Left colon (tissue), 2 donors: ENCODE measurements at places on chromosomes 6 and 20. TPM values are rescaled to one million over a fixed set of nuclear protein-coding genes. Genes with fewer than 3 reads are reported as not detected.

WFDC10B gene
- total RNA-seq = not detected

SYTL3 gene
- 2.6 TPM for total RNA-seq

NANP gene
- 2.7 TPM for total RNA-seq

TRIM40 gene
- total RNA-seq = 30.7 TPM

CCN6 gene
- not detected for total RNA-seq

SLC29A1 gene
- total RNA-seq = 22.8 TPM

KCNK16 gene
- total RNA-seq = not detected

FOXA2 gene
- 15.4 TPM for total RNA-seq

LGSN gene
- 0.08 TPM for total RNA-seq

PRRT1 gene
- total RNA-seq = 2.0 TPM

OVOL2 gene
- total RNA-seq = 21.7 TPM

TOX2 gene
- 3.0 TPM for total RNA-seq

TRAPPC3L gene
- total RNA-seq = not detected

AHI1 gene
- 21.4 TPM for total RNA-seq

MOCS1 gene
- 18.8 TPM for total RNA-seq

RBBP8NL gene
- total RNA-seq = 4.8 TPM

- DNase-seq = no peak
Observed at GRCh38 chr6:96783307-96783706, 54.0 kb downstream of the GPR63 start.

DNA sequence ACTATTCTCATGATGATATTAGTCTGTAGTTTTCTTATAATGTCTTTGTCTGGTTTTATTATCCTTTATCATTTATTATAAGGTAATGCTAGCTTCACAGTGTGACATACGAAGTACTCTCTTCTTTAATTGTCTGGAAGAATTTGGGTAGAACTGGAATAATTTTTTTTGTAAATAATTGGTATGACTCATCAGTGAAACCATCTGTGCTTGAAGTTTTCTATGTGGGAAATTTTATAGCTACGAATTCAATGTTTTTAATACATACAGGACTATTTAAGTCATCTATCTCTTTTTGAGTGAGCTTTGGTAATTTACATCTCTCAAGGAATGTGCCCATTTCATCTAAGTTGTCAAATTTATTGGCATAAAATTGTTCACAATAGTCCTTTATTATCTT, 86.3 kb downstream of the SOD2 start:
- no peak for DNase-seq

DNA sequence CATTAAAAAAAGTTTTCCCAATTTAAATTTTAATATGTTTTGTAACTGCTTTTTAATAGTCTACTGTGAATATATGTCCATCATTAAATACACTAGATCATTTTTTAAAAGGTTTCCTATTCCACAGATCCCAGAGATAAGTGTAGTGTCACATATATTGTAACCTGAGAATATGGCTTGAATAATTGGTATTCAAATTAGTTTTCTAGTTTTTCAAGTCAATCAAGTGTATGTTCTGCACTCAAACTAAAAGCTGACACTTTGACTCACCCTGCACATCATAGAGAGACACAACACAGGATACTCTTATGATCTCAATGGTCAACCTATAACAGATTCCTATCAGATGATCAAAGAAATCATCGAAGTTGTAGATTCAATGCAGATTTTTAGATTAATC, 49.1 kb downstream of the ZHX3 start:
- no peak for DNase-seq

DNA sequence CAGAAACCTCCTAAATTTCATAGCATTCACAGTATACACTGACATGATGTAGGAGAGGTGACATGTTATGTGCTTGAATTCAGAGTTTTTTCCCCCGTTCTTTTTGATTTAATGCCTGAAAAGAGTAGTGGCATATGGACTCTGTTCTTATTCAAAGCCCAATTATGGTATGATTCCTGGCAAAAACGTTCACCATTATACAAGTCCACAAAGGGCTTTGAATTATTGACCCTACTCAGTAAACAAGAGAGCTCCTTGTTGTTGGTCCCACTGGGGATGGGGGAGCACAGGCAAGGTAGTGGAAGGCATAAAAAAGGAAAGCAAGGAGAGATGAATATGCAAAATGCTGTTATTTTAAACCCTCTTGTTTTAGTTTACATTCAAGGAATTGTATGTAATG, 136.0 kb upstream of the AHI1 start:
- DNase-seq = no peak

- no peak for DNase-seq
Observed at GRCh38 chr6:18261877-18262276, 2.5 kb downstream of the DEK start.

DNA sequence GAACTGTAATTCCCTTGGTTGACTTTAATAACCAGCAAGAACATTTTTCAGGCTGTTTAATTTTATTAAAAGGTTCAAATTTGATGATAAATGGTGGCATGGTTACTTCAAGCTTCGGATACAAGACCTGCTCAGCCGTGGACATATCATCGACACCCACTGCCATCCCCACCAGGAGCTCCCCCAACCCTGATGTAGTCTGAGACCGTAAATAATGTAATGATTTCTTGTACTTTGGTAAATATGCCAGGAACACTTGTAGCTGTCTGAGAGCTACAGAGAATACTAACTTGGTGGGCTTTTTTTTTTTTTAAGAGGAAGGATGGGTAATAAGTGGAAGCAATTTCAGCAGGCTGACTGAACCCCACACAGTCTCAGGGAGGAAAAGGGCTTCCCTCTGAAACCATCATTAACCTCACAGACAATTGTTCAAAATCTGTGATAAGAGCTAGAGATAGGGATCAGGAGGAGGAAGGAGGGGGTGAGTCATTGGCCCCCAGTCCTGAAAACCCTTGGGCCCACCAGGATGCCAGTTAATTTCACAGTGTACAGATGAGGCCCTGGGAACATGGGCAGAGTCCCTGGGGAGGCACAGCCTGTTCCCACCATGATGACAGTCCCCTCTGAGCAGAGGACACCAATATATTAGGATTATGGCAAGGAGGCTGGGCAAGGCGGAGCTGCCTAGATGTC, 56.0 kb downstream of the APCDD1L start:
- DNase-seq = no peak

DNA sequence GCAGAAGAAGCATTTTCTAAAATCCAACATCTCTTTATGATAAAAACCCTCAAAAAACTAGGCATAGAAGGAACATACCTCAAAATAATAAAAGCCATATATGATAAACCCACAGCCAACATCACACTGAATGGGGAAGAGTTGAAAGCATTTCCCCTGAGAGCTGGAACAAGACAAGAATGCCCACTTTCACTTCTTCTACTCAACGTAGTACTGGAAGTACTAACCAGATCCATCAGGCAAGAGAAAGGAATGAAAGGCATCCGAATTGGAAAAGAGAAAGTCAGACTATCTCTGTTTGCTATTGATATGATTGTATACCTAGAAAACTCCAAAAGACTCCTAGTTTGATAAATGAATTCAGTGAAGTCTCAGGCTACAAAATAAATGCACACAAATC, 7.9 kb upstream of the CDK19 start:
- no peak for DNase-seq

- DNase-seq = no peak
Observed at GRCh38 chr6:81553216-81553615, 199.3 kb downstream of the TENT5A start.

DNA sequence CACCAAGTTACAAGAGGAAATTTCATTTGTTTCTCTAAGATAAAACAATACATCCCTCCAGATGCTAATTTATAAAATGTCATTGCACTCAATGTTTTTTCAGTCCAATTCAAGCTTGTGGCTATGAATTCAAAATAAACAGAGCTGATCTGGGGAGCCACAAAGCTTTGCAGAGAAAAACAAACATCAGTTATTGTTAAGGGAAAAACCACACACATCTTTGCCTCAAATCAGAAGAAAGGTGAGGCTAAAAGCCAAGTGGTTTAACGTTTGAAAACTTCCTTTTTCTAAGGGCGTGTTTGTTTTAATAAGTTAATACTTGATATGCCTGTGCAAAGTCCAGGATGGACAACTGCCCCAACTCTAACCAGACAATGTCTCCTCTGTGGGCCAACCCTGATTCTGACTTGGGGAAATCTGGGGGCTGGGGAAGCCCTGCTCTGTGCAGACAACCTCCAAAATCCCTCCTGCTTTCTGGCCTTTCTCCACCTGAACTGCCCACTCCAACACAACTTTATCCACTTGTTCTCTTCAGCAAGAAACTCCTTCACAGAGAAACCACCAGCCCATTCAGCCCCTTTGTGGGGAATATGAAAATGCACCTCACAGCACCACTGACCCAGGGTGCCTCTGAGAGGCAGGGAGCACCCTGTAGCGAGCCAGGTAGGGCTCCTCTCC, 44.6 kb upstream of the NT5E start:
- DNase-seq = peak; percentile 42

DNA sequence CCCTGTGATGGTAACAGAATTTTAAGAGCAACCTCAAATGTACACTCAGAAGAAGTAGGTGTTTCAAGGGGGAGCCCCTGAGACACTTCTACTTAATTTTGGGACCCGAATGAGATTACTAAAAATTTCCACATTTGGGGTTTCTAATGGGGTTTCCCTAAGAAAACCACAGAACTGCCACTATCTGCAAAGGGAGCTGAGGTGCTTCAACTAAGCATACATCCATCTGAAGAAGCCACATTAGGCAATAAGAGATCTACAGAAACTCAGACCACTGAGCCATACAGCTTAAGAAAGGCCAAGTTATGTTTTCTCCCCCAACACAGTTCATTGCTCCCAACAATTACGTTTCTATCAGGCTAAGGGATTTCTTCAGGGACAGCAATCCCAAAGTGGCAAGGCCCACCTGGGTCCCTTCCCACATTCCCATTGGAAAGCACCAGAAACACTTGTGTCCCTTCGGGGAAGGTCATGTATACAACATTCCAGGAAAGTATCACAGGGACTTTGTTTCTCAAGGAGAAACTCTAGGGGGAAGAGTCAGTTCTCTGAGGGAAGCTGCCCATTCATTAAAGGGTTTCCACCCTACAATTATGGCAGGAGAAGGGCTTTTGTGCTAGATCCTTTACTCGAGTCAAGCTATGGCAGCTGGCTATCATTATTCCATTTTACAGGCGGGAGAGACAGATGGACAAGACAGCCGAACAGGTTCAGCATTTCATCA, 5.0 kb downstream of the BCL2L1 start:
- DNase-seq = no peak

GRCh38 chr20:16417001-16417400, 156.2 kb downstream of the KIF16B start:
- no peak for DNase-seq

DNA sequence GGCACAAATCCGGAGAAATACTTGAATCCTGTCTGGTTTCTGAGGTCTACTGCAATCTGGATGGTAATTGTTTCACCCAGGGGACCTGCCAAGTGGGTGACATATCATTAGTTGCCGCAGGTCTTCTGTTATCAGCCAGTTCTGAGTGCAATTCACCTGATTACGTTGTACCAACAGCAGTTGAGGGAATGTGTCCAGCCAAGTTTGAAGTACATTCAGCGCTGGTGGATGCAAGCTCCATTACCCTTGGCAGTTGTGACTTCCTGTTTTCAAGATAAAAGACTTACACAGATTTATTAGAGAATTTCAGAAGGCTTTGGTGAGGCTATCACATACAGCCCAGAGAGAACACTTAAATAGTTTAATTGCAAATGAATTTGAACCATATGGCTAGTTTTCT, 42.8 kb downstream of the FNDC1 start:
- no peak for DNase-seq

DNA sequence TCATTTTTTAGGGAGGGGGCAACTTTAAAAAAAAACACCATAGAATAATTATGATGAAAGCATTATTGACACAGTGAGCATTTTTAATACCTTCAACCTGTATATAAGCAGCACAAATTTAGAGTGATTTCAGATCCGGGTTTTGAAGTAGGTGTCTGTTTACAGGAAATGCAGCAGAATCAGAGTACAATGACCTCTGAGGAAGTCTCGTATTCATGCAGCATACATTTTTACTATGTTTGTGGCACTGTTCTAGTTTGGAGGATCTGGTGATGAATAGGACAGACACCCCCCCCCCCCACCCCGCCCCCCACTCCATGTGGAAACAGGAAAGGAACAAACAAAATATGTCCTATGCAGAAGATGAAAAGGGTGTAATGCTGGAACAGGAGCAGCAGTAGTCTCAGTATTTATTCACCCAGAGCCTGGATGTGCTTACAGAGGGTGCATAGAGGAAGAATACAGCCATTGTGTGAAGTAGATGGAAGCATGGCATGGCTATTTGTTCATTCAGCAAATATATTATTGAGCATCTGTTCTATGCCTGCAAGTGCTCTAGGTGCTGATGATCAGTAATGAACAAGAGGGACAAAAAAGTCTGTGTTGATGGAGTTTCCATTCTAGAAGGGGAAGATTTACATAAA, 19.7 kb downstream of the VAPB start:
- no peak for DNase-seq

DNA sequence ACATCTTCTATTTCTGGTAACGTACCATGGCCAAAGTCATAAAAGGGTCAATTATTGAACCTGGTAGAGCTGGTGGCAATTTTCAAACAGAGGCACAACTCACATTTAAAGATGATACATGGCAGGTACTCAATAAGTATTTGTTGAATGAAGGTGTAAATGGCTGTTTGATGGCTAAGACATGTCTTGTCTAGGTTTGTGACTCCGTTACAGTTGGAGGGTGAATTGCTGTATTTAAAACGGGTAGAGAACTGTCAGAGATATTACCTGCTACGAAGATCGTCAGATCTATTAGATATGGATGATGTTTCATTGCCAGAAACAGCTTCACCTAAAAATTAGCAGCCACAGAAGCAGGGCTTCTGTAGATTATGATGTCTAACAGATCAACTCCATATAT, 601.9 kb downstream of the PRKN start:
- no peak for DNase-seq

- DNase-seq = no peak
Observed at GRCh38 chr20:10971096-10971495, 297.3 kb upstream of the JAG1 start.

- DNase-seq = no peak
Observed at GRCh38 chr20:29689411-29690225, 1567.8 kb upstream of the DEFB115 start.

DNA sequence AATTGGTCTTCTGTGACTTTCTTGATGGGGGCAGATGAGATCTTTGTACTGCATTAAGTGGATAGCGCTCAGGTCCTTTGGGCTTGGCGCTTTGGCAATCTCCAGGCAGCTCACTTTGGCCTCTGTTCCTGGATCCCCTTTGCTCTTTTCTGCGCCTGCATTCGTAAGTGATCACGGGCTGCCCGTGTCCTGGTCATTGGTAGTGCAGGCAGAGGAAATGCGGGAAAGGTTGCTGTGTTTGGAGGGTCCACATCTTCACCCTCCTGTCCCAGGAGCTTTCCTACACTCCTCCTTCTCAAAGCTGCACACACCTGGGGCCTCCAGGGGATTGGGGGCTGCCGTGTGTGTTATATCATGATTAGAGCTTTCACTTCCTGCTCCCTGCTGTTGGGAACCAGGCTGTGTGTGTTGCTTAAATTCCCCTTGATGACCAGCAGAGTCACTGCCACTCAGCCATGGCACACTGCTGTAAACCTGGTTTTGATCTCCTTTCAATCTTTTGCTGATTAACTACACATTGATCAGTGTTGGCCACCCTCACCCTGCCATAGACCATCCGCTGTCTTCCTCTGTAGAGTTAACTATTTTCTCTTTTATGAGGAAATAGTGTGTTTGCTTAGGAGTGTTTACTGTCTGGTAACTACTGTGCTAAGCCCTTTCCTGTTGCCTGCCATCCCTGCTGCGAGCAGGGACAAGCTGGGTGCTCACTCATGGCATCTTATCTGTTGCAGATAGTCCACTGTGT, 13.0 kb upstream of the SNHG17 start:
- peak; percentile 17 for DNase-seq

GRCh38 chr6:71187141-71187540, 101.5 kb upstream of the OGFRL1 start:
- DNase-seq = no peak

GRCh38 chr6:147648916-147649315, 140.4 kb downstream of the SAMD5 start:
- no peak for DNase-seq
